ENCODE measurements at places on chromosomes 1 and 21.

GRCh38 chr1:5954964-5955363 is 37.3 kb downstream of the NPHP4 start:
- no peak for DNase-seq

DNA sequence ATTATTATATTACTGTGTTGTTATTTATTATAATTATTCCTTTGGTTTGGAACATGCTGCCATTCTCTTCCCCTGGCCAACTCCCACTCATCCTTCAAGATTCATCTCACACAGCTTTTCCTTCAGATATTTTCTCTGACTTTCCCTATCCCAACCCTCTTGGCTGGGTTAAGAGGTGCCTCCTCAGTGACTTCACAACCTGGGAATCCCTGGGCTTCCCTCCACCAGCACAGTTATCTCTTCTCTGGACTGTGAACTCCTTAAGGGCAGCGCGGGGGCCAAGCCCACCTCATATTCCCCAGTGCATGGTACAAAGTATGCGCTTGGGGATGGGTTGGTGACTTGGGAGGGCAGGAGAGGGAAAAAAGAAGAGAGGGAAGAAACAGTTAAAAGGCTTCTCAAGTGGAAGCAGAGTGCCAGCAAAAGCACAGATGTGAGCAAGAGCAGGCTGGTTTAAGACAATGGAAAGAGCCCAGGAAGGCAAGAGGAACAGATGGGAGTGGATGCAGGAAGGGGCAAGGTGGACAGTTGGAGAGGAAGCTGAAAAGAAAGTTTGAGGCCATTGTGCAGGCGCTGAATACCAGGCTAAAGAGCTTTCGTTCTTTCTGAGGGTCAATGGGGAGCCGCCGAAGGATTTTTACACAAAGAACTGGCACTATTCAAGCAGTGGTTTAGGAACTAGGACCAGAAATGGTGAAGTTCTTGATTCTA is 132.3 kb downstream of the BEND5 start:
- DNase-seq: no peak

DNA sequence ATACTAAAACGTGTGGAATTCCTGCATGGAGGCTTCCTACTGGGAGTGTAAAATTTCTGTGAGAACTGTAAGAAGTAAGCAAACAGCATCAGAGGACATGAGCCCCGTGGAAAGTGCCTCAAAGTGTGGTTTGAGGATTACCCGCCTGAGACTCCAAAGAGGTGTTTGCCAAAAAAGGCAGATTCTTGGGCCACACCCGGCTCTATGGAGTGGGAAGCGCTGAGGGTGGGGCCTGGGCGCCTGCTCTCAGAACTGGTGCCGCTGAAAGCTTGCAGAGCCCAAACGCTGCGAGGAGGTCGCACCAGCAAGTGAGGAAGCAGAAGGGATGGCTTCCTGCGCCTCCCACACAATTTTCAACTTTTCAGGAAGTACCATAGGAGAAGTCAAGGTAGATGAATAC is 43.0 kb upstream of the PSEN2 start:
- peak; percentile 11 for DNase-seq

DNA sequence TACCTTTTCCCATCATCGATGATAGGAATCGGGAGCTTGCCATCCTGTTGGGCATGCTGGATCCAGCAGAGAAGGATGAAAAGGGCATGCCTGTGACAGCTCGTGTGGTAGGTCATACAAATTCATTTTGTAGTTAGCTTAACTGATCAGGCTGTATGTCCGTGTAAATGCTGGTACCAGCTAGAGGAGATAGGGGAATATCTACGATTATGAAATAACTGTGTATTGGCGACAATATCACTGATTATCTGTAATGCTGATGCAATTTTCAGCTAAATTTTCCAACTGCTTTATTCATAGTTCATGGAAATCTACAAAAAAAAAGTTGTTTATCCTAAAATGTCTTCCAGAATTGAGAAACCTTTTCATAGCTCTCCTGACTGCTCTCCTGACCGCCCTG is 8.3 kb downstream of the PRDX6 start:
- no peak for DNase-seq

GRCh38 chr1:57353654-57354053 is 70.2 kb downstream of the DAB1 start:
- DNase-seq: no peak
